ENCODE measurements at places on chromosomes 2 and 18. TPM values are rescaled to one million over a fixed set of nuclear protein-coding genes. Genes with fewer than 3 reads are reported as not detected.
A peak's percentile ranks its signal among the peaks of the same experiment; 100 is the strongest.

DNA sequence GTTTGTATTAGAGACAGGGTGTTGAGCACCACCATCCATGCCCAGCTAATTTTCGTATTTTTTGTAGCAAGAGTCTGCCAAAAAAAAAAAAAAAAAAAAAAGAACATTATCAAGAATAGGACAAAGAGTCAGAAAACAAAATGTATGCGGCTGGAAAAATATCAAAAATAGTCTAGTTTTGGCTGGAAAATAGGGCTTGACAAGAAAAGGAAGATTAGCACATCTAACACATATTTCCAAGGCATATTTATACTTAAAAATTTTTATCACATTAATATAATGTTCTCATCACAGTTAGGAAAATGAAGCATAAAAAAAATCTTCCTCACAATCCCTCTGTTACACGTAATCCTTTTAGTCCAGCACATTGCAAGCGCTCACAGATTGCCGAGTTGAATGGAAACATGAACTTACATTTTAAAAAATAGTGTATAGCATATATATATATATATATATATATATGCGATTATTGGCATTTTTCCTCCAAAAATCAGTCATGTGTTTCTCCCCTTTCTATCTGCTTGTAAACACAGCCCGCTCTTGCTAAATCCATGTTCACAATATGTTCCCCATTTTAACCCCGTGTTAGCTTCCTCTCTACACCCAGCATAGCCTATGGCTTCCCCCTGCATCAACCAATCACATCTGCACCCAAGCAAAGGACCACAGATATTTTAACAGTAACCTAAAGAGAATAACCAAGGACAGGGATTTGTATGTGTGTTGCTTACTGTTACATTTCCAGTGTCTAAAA is 183.0 kb downstream of the AFF3 start:
- no peak for DNase-seq

DNA sequence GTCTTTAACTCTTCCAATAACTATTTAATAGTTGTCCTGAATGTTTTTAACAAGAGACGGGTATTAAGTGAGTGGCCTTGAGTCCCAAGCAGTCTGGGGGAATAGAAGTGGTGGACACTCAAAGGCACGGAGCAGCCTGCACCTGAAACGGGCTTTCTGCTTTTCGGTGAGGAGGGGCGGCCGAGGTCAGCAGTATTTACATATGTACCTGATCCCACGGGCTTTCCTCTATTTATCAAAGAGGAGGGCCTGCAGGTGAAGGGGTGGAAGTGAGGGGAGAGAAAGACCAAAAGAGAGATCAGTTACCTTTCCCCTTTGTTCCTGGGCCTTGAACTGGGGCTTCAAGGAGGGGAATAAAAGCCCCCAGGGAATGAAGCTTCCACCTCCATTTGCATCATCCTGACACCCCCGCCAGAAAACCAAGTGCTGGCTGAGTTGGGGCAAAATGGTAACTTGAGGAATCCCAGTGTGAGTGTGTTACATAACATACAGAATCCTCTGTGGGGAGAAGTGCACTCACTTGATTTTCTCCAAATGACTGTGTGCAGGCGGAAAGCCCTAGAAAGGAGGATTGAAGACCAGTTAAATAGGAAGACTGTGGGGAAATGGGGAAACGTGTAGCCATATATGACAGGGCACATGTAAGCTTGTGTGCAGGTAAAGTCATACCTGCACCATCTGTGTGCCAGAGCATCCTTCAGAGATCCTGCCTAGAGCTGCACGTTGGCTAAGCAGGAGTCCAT is 12.4 kb downstream of the POU3F3 start:
- DNase-seq, result no peak

- DNase-seq, result no peak
These were observed 465.6 kb downstream of the SOCS6 start for GRCh38 chr18:70754486-70754885.

- DNase-seq, result no peak
These were observed 28.6 kb upstream of the MBOAT2 start for GRCh38 chr2:9032121-9032520.

DNA sequence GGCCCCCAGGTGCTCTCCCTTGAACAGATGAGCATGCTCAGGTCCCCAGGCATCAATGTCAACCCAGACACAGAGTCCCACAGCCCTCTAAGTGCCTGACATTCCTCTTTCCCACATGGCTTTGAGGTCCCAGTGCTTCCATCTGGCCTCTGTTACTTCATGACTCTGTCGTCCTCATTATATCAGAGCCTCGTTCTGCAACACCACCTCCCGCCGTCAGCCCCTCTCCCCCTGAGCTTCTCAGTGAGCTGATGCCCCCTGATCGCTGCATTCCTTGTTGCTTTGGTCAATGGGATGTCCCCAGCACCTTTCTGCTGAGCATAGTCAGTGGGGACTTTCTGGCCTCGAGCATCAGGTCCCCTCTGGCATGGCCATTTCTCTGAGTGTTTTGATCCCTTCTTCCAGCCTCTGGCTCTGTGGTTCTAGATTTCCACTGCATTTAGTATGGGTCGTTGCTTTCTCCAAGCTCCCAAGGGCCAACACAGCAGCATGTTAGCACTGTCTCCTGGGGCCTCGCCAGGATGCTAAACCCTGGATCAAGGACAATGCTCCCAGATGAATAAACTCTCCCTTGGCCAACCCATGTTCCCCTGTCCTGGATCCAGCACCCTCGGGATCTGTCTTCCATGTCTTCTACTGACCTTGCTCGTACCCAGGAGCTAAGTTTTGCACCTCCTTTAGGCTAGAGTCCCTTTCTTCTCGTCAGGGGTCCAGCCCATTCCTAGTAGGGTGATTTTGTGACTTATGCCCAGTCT is 143.2 kb upstream of the TWIST2 start:
- DNase-seq, result no peak

GRCh38 chr2:121360566-121361300 is 75.7 kb upstream of the TFCP2L1 start:
- peak; percentile 55 for DNase-seq

GTF2A1L gene
- total RNA-seq, result 0.57 TPM

BCL2 gene
- 4.2 TPM for total RNA-seq

GRCh38 chr2:196155575-196155974 is 15.8 kb downstream of the STK17B start:
- DNase-seq, result no peak

DNA sequence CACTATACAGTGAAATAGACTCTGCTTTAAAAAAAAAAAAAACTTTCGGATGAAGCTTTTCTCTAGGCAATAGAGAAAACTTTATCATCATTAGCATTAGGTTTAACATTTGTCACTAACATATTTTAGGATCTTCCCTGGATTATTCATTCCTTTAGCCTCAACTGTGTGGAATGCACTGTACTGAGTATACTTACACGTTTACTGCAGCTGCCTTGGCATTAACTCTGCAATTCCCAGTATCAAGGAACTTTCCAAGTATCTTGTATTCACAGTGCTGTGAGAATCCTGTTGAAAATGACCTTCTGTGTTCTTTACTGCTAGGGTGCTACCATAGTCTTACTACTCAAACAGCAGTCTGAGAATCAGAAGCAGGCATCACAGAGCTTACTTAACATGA is 328.2 kb upstream of the COL3A1 start:
- DNase-seq, result peak; percentile 50

GRCh38 chr2:239644011-239644410 is 243.2 kb upstream of the HDAC4 start:
- no peak for DNase-seq

CPO gene
- total RNA-seq, result not detected

DNA sequence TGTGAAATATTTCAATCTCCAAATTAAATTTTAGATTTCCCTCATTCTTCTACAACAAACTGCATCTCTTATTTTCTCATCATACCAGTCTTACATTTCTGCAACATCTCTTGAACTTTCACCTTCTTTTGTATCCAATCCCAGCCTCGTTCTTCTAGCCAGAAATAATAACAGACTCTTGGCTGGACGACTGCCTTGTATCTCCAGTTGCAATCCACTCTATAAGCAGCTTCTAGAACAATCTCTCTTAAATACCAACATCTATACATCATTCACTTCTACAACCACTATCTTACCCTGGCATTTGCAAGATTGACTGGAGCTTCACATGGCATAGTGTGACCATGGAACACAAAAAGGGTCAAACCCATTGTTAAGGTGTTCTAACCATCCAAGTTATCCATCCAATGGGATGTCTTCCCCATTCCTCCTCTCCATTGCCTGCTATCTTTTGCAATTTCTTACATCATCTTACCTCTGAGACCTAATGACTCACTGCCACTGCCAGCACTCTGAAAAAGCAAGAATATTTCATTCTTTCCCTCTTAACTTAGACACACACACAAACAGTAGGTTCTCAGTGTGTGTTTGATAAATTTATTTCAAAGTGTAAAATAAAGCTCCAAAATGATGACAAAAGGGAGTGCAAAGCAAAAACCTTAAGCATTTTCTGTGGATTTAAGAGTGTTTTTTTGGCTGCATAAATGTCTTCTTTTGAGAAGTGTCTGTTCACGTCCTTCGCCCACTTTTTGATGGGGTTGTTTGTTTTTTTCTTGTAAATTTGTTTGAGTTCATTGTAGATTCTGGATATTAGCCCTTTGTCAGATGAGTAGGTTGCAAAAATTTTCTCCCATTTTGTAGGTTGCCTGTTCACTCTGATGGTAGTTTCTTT is 145.6 kb downstream of the METTL4 start:
- no peak for DNase-seq

GRCh38 chr2:118309946-118310680 is 221.8 kb downstream of the INSIG2 start:
- peak; percentile 45 for DNase-seq

CDH2 gene
- 21.2 TPM for total RNA-seq

IL36RN gene
- not detected for total RNA-seq

- peak; percentile 37 for DNase-seq
These were observed 1.3 kb downstream of the R3HDM1 start for GRCh38 chr2:135532581-135532980.

DNA sequence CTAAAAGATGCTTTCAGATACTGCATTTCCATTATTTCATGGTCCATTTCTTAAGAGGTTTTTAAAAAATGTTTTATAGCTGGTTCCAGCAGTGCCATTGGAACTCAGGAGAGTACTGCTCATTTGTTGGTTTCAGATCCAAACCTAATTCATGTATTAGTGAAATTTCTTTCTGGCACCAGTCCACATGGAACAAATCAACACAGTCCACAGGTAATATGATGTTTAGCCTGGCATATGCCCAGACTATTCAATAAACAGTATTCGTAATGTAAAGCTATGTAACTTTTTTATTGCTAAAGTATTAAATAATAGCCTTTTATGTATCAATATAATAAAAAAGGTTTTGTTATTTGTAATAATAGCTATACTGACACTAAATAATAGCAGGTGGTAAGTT is 134.5 kb downstream of the BIRC6 start:
- no peak for DNase-seq

Data from myocyte (in vitro differentiated cells).